ENCODE measurements at places on chromosomes 13 and 19.

- DNase-seq, result no peak
Observed at GRCh38 chr13:28375250-28375930, 119.5 kb downstream of the FLT1 start.

DNA sequence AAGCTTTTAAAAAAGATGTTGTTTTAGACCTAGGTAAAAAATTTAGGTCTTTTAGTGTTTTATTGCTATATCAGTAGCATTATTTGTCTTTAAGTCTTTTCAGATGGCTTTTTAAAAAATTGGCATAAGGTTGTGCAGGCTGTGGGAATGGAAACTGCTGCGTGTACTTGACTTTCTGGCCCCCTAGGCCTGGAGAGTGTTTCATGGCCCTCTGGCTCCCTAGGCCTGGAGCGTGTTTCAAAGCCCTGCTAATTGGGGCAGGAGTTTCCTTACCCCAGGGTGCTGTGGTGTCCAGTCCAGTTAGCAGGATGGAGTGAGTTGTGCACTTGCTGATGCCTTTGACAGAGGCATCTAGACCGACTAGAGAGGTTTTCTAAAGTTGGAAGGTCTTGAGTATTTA is 23.8 kb downstream of the PRAM1 start:
- no peak for DNase-seq

GRCh38 chr13:95137096-95137495 is 164.2 kb downstream of the ABCC4 start:
- no peak for DNase-seq

- no peak for DNase-seq
Observed at GRCh38 chr13:97975280-97975847, 21.9 kb downstream of the IPO5 start.

GRCh38 chr13:47067306-47067705 is 170.5 kb upstream of the HTR2A start:
- DNase-seq, result no peak

DNA sequence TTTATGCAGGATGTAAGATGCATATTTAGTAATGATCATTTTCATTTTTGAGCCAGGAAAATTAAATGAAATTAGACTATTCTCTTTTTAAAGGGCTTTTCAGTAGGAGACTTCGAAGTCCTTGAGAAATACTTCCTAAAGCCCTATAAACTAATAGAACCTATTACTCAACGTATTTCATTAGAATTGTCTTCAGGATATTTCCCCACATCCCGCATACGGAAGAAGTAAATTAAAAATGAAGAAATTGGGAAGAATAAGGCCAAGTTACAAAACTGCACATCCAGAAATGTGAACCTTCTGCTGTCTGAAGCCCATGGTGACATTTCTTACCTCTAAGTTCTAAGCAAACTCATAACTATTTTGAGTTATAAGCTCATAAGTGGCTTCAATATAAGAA is 66.5 kb downstream of the RXFP2 start:
- DNase-seq, result no peak

- DNase-seq, result no peak
Observed at GRCh38 chr19:56839652-56840450, 675 bp downstream of the PEG3 start.

All from activated CD4-positive, alpha-beta T cell treated with anti-CD3 and anti-CD28 coated beads, Interleukin-2, amount 50 U/mL, for 4 hours (primary cell).